ENCODE measurements at places on chromosomes 5 and 9. TPM values are rescaled to one million over a fixed set of nuclear protein-coding genes. Genes with fewer than 3 reads are reported as not detected.

Gene C1QTNF3
- 0.92 TPM for total RNA-seq

Gene CCDC171
- total RNA-seq = 0.49 TPM

Gene AJM1
- total RNA-seq = 2.0 TPM

Gene GABBR2
- total RNA-seq = 0.19 TPM

Gene SLC34A1
- total RNA-seq = not detected

Gene TAF11L5
- total RNA-seq = not detected

Gene PCDHB4
- not detected for total RNA-seq

Gene ADAMTSL1
- 0.28 TPM for total RNA-seq

Gene PCDHAC1
- 0.07 TPM for total RNA-seq

Gene RLN2
- total RNA-seq = 1.3 TPM

Gene PCDHGA5
- 0.07 TPM for total RNA-seq

Gene WNT8A
- not detected for total RNA-seq

Gene SLC34A3
- 0.14 TPM for total RNA-seq

Gene ARSI
- total RNA-seq = 3.3 TPM

Gene UGCG
- total RNA-seq = 26.5 TPM

Gene LCN2
- total RNA-seq = 24.7 TPM

Gene QRFP
- total RNA-seq = not detected

Gene CNTFR
- total RNA-seq = 0.42 TPM

Gene WDR38
- not detected for total RNA-seq

Gene LHX2
- total RNA-seq = not detected
